Stimulated activated CD8-positive, alpha-beta memory T cell treated with anti-CD3 and anti-CD28 coated beads, Interleukin-4, amount 100 ng/mL, for 1 hour (primary cell): ENCODE measurements at places on chromosomes 2 and 18.
A peak's percentile ranks its signal among the peaks of the same experiment; 100 is the strongest.

DNA sequence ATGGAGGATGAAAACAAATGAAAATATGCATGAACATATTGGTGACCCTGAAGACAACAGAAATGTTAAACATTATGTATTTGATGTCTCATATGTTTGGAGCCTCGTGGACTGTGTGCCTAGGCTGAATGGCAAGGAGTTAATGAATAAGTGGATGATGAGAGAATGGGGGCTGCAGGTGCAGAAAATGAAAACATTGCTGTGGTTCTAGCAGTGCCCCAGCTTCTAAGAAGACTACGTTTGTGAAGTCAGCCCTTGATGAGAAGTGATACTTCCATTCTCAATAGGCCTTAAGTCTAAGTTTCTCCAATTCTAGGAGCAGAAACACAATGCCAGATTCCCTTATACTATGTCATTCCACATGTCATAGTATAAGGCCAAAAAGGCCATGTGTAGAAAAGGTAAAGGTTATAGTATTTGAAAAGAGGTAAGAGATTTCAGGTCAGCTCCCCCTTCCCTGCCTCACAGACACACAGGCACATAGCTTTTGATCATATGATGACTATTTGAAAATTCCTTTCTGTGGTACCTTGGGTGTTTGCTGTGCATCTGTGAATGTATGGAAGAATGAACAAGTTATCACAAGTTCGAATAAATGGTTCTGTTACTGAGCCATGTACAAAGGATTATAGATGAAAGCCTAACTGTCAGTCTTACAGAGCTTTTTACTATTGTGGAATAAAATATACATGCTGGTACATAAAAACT is 280.8 kb downstream of the SETBP1 start:
- DNase-seq, result no peak

- DNase-seq, result no peak
Measured at GRCh38 chr2:135676031-135676430, 65.6 kb upstream of the UBXN4 start.

DNA sequence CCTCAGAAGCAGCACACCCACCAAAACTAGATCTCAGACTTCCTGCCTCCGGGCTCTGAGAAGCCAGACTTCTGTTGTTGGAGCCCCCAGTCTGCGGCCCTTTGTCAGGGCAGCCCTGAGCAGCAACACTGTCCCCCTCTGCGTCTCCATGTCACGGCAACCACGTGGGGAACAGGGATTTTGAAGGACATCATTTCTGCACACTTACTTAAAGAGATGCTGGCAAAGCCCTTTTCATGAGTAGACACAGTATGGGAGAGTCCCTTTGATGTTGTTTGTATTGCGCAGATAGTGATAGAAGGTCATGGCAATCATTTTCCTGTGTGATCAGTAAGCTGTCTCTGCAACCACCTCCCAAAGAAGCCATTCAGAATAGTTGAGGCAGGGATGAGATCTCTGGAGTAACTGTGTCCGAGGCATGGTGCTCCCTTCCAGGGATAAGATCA is 69.1 kb upstream of the ID2 start:
- DNase-seq, result no peak

- DNase-seq, result no peak
Measured at GRCh38 chr18:7566244-7566566, 911 bp upstream of the PTPRM start.

DNA sequence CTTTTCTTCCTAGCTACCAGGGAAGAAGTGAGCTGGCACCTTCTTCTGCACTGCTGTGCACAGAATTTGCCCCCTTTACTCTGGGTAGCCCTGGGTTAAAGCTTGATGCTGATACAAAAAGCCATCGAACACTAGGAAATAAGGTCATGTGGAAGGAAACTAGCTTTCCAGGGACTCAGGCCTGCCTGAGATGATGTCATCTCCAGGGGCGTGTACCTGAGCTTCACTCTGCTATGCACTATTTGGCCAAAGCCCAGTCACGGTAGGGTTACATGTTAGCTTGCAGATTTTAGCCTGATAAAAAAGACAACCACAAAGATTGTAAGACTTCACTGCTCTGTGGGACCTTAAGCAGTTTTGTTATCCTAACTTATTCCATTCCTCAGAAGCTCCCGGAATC is 20.4 kb downstream of the EDAR start:
- DNase-seq, result no peak

DNA sequence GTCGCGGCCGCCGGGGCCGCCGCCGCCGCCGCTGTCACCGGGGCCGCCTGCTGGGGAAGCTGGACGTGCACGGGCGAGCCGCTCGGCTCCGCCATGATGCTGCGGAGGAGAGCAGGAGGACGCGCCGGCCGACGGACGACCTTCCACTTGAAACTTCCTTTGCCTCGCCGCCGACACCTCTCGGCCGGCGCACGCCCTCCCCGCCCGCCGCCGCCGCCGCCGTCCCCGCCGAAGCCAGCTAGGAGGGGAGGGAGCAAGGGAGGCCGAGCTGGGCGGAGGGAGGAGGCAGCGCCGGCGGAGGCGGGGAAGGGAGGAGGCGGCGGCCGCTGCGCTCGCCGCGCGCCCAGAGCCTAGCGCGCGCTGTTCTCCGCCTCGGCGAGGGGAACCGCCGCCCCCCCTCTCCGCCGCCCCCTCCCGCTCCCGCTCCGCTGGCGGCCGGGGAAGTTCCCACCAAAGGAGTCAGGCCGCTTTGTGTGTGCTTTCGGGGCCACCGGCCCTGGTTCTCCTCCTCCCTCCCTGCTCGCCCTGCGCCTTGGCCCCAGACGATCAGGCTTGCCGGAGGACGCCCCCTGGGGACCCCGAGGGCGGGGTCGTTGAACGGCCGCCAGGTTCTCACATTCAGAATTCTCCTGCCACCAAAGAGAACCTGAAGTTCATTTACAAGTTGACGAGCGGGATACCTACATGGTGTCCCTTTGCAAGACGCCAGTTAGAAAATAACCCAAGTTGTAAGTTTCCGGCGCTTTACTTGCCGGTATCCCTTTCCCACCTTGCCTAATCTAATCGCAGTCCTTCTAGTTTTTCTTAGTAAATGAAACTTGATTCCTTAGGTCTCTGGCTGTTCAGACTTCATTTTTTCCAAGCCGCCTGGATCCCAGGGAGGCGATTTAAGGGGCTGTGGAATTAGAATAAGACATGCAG is at the start of gene STK39:
Gene STK39 (minus strand): TSS at position 255 of the 921 bp plus-strand sequence. CDS start 160 bp downstream, at position 95.
- DNase-seq, result peak; percentile 31

DNA sequence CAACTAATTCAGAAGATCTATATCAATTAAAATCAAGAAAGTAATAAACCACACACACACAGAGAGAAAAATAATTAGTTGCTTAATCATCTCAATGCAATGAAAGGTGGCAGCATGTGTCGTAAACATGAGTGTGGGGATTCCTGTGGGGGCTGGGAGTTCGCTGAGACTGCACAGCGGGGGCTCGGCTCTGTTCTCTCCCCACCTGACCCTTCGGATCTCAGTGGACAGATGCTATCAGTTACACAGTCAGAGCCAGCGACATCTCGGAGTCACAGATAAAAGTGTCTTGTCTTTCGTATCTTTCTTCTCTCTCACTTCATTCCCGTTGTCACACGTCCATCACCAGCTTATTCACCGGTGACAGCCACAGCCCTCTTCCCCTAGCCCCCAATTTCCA is 37.1 kb downstream of the COLEC12 start:
- no peak for DNase-seq

GRCh38 chr2:176148751-176149421 is 2.5 kb upstream of the HOXD4 start:
- no peak for DNase-seq

GRCh38 chr2:38793511-38793910 is 15.5 kb downstream of the GEMIN6 start:
- DNase-seq, result no peak

GRCh38 chr2:154882725-154883124 is 184.2 kb downstream of the KCNJ3 start:
- DNase-seq, result no peak

DNA sequence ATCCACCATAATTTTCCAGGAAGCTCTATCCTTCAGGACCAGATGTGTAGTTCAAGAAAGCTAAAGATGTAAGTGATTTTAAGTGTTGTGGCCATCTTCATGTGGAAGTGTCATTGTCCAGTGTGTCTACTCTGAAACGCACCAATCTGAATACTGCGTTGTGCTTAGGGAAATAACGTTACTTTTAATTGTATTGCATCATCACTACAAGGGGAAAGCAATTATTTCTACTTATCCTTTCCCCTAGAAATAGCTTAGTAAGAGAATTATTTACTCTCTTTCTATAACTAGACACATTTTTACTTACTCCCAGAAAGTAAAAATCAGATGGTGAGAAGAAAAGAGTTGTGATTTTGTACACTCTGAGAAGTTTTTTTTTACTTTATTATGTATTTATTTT is 102.4 kb upstream of the DLGAP1 start:
- DNase-seq, result no peak
